ENCODE measurements at places on chromosomes 3 and 15.
A peak's percentile ranks its signal among the peaks of the same experiment; 100 is the strongest.

DNA sequence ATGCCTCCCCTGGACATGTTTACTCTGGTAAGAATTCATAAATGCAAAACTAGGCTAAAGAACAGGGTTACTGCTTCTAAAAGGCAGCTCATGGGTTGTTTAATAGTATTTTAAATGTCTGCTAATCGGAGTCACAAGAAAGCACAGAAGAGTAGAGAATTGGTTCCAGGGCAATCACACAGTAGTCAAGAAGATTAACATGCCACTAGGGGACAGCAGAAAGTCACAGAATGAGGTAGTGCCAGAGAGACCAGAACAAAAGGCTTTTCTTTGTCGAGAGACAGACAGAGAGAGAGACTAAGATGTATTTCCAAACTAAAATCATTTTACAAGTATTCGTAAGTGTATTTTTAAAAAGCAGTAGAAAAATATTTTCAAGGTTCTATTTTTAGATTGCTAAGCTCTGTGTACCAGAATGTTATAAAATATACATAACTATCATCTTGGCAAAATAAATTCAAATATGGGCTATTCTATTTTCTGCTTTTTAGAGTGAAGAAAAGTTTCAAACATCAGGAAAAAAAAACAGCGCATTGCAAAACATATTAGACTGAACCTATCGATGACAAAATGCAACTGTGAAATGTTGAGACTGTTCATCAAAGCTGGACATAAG is 78.3 kb upstream of the CDIN1 start:
- DNase-seq, result peak; percentile 83

DNA sequence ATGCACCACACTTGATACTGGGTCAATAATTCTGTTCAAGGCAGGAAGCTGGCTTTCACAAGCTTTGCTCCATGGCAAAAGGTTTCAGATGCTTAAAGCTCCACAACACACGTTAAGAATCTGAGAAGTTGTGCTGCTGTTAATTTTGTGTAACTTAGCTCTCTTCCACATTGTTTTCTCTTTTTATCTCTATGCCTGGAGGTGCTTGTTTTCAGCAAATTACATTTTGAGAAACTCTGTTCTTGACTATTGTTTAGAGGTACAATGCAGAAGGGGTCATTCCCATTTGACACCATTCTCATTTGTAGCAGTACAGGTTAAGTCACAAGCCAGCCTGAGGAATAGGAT is 156.0 kb downstream of the FNDC3B start:
- no peak for DNase-seq

GRCh38 chr15:57259568-57260040 is 116.7 kb upstream of the CGNL1 start:
- DNase-seq, result peak; percentile 12

DNA sequence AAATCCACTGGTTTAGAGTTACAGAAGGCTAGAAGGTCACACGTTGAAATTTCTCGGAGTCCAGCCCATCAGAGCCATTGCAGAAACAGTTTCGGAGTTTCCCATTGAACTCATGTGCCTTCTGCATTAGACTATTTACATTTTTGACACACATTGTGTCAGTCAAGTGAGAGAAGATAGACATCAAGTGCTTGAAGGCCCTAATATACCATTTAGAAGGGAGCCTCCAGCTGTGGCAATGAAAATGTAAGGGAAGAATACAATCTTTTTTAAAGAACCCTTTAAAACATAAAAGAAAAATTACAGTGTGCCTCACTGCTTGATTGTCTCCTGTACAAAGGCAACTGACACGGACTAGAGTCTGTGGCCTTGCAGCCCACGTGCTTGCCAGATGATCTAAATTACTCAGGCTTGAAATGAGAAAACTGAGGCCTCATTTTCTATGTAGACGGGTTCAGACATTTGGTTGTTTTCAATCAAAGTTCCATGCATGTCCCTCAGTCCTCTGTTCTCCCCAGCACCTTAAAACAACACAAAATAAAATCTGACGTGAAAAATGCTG is 650.5 kb downstream of the ROBO2 start:
- DNase-seq, result no peak

- no peak for DNase-seq
These were observed 32.9 kb upstream of the CSPG5 start for GRCh38 chr3:47611576-47611975.

DNA sequence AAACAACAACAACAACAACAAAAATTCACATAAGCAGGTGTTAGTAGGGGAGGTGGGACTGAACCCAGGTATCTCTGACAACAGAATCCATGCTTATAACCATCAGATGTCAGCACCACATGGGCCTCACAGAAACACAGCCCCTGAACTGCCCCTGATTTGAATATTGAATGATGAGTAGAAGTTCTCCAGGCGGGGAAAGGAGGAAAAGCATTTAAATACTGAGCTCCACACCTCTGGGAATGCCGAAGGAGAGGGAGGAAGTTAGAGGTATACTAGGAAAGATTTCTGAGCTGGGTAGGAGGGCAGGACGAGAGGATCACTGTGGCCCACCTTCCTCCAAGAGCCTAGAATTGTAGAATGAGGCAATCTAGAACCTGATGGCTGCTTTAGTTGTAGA is 31.9 kb upstream of the EIF4A2 start:
- no peak for DNase-seq

DNA sequence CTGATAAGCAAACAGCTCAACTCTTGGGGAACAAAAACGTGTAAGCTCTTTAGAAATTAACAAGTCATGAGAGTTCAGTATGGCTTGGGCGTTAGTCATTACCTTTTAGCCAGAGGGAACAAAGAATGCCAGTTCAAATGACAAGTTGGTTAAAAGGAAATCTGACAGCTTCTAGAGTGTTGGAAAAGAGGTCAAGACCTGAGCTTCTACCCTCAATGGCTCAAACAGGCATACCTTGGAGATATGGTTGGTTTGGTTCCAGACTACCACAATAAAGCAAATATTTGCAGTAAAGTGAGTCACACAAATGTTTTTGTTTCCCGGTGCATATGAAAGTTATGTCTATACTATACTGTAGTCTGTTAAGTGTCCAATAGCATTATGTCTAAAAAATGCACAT is 136.1 kb downstream of the CACNA1D start:
- no peak for DNase-seq

GRCh38 chr3:16174389-16174788 is at the start of gene GALNT15:
Gene GALNT15, plus strand, starts transcription at chr3:16174680. Its CDS starts 472 bp downstream, at chr3:16175152.
- DNase-seq, result peak; percentile 94

DNA sequence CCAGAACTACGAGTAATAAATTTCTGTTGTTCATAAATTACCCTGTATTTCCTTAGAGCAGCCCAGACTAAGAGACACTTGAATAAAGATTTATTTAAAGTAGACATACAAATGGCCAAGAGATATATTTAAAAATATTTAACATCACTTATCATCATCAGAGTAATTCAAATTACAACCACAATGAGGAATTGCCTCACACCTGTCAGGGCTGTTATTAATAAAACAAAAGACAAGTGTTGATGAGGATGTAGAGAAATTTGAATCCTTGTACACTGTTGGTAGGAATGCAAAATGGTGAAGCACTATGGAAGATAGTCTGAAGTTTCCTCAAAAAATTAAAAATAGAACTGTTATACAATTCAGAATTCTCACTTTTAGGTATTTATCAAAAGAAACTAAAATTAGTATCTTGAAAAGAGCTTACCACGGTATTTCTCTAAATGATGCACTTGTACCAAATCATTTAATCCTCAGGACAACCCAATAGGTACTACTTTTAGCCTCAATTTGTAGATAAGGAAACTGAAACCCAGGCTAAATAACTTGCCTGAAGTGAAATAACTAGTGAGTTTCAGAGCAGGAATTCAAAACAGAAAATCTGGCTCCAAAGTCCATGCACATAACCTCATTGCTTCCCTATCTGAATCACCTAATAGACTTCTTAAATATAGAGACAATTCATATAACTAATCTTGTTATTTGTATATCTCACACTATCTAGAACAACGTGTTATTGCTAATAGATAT is 69.4 kb downstream of the ZBTB20 start:
- DNase-seq, result no peak

DNA sequence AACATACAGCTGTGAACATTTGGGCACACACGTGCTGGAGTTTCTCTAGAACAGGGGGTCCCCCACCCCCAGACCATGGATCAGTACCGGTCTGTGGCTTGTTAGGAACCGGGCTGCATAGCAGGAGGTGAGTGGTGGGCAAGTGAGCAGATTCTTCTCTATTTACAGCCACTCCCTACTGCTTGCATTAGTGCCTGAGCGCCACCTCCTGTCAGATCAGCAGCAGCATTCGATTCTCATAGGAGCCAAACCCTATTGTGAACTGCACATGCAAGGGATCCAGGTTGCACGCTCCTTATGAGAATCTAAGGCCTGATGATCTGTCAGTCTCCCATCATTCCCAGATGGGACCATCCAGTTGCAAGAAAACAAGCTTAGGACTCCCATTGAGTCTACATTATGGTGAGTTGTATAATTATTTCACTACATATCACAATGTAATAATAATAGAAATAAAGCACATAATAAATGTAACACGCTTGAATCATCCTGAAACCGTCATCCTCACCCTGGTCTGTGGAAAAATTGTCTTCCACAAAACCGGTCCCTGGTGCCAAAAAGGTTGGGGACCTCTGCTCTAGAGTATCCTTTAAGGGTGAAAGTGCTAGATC is 25.8 kb downstream of the CHRM5 start:
- DNase-seq, result peak; percentile 79

DNA sequence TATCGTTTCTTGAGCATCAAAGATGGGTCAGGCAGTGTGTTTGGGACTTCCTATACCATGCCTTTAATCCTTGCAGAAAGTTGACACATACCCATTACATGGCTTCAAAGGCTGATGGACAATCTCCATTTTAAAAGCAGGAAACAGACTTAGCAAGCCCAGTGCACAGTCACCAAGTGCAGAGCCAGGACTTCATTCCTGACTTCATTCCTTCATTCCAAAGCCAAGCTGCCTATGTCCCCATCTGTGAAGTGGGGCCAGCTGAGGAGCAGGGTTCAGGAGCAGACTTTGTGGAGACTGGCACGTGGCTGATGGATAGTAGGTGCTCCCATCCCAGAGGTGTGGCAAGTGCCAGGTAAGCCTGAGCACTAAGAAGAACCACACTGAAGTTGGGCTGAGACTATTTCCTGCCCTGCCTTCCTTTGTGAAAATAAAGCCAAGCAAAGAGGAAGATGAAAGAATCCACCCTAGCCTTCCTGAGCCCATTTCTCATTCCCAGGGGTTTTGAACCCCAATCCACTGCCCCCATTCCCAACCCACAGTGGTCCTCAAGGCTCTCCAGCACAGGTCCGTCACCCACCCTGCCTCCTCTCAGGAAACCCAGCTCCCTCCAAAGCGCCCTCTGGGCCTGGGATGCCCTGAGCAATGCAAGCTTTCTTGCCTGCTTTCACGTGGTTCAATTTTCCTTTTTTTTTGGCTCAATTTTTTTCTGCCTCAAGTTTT is 1.8 kb downstream of the CX3CR1 start:
- DNase-seq, result no peak

- DNase-seq, result no peak
These were observed 5.4 kb downstream of the LEO1 start for GRCh38 chr15:51966192-51966591.

DNA sequence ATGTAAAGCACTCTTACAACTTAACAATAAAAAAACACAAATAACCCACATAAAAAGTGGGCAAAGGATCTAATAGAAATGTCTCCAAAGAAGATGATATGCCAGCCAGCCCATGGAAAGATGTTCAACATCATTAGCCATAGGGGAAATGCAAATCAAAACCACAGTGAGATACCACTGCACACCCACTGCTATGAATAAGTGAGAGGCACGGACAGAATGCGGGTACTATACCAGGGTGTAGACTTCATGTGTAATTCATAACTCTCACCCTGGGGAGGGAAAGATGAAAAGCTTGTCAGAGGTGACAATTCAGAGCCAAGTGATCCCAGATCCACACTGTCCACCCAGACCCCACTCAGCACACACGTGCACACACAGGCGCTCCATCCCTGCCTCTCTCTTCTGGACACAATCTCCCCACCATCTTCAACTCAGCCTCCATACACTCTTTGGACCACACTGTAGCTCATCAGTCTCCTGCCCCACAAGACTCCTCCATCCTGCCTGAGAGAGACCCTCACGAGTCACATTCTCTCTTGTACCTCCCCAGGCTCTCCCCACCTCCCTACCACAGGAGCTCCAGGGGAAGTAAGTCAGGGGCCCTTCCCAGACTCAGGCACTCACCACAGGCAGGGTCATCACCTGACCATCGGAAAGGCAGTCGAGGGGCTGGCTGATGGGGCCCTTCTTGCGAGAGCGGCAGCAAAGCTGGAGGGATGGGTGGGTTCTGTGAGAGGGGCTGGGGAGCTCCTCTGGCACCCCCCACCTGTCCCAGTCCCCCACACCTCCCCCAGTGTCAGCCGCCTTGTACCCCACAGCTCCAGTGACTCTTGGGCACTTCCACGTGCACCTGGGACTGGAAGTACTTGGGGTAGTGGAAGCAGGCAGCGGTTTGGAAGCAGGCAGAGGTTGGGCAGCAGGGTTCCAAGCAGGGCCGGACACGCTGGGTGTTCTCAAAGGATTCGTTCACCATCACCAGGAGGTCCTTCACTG is 21.3 kb downstream of the PLA2G4E start:
- no peak for DNase-seq

DNA sequence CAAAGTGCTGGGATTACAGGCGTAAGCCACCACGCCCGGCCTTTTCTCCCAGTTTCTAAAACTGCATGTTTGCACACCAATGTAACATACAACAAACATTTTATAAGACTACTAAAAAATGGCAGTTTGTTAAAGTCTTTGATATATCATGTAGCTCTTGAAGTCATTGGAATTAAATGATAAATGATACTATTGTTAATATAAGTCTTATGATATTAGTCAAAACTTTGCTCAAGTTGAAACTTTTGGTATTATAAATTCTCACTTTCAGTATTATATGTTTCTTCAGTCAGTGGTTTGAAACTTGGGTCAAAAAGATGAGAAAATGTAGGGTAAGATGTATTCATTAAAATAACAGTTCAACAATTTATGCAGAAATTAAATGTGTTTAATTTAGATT is 117.6 kb upstream of the TBL1XR1 start:
- DNase-seq, result no peak

DNA sequence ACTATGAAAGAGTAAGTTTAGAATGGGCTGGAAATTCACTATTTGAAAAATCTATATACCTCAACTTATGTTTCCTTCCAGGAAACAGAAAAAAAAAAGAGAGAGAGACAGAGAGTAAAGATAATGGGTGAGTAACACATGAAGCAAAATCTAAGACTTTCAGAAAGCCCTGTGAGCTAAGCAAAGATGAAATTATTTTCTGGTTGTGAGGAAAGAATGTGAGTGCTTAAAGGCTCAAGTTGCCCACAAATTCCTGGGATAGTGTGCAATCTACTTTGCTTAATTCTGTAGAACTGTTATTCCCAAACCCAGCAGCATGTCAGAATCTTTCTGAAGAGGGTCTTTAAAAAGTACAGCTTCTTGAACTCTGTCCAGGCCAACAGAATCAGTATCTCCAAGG is 337.7 kb upstream of the AGTR1 start:
- DNase-seq, result peak; percentile 71

- DNase-seq, result no peak
These were observed 151.4 kb upstream of the SEMA6D start for GRCh38 chr15:47565949-47566348.

GRCh38 chr3:108122276-108122675 is 31.4 kb upstream of the CD47 start:
- no peak for DNase-seq
